Stimulated activated CD4-positive, alpha-beta T cell treated with anti-CD3 and anti-CD28 coated beads, TNF-alpha, amount 100 ng/mL, for 1 hour (primary cell): ENCODE measurements at places on chromosomes 5 and 9.

- no peak for DNase-seq
Observed at GRCh38 chr5:53201746-53202145, 92.2 kb upstream of the MOCS2 start.

GRCh38 chr5:98911280-98912040 is 17.3 kb downstream of the CHD1 start:
- DNase-seq = no peak

DNA sequence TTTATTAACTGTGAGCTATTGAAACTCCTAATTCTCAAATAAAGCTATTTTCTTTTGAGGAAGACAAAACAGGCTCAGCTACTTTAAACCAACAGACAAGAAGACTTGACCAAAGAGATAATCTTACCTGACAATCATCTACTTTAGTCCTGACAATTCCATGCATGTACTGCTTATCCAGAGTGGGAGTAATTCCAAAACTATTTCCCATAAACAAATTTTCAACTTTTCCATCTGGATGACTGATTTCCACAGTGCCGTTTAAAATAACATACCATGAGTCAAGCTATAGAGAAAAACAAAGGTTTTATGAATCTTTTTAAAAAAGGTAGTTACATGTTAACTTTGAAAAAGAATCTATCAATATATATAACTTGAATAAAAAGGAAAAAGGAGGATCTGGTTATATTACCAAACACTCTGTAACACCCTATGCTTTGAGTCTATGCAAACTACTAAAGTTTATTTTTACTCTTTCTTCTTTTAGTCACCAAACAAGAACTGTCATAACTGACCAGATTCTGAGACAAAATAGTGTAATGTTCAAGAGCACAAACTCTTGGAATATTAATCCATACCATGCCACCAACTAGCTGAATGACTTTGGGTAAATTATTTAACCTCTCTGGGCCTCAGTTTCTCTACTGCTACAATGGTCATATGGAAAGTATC is 129.7 kb downstream of the RAPGEF6 start:
- no peak for DNase-seq

DNA sequence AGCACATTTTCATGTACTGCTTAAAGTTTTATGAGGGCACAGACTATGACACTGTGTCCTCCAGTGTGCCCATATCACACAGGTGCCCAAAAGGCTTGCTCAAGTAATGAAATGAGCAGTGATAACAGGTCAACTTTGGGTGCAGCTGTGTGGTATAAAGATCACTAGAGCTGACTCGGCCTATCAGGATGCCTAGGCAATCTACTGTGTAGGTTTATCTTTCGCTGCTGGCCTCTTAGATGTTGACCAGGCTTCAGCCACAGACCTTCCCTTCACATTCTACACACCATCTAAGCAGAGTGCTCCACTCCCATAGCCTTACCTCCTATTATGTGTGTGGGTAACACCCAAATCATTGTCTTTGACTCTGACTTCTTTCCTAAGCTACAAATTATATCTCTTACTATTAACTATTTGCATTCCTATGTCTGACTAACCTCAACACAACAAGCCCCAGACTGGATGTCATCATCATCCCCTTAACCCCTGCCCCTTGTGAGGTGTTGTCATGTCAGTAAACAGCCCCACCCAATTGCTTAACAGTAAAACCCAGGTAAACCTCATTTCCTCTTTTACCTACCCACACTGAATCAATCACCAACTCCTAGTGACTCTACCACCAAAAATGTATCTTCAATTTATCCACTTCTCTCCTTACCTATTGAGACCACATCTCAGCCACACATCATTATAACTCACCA is 2.5 kb downstream of the SREK1IP1 start:
- no peak for DNase-seq

- no peak for DNase-seq
Observed at GRCh38 chr5:138148811-138149210, 9.6 kb upstream of the NME5 start.

DNA sequence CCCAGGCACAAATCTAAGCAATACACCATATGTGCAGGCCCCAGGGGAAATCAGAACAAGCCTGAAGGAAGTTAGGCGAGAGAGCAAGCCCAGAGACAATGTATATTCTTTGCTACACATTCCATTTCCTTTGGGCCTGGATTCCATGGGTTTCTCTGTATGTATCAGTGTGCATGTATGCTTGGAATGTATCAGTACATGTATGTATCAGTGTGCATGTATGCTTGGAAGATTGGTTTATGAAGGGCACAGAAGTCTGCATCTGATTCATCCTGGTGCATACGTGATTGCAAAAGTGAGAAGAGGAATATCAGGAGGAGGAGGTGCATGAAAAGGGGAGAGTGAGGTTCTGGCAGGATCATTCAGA is 232.6 kb upstream of the ANKRD55 start:
- DNase-seq = no peak

DNA sequence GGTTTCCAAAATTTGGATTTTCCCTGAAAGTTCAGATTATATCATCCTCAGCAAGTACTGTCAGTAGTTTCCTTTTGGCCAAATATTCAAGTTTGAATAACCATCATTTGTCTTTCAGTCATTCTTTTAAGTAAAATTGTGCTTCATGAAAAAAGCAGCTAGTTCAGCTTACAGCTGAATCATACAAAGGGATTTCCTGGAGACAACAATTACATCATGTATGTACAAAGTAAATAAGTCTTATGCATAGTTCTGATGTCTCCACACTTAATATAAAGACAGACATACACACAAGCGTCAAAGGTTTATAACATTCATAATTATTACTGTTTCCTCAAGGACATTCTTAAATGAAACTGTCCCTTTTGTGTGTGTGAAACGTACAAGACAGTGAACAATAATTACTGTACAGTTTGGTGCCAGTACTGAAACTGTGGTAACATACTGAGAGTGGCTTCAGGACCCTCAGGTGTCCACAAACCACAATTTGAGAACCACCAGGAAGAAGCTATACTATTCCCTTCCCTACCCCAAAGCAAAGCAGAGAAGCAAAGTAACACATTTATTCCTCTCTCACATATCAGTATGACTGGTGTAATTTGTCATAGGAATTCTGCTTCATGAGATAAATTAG is 746.6 kb downstream of the TAF11L14 start:
- DNase-seq = no peak

DNA sequence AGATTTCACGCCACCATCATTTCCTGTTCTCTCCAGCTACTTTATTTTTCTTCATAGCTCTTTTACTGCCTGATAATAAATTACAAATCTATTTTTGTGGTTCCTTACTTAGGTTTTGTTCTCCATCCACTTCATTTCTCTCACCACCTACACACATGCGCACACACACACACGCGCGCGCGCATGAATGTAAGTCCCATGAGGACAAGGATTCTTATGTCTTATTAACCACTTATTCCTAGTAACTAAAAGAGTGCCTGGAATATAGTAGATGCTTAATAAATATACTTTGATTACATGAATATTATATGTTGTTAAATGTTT is 116.5 kb downstream of the TRPM6 start:
- DNase-seq = no peak

DNA sequence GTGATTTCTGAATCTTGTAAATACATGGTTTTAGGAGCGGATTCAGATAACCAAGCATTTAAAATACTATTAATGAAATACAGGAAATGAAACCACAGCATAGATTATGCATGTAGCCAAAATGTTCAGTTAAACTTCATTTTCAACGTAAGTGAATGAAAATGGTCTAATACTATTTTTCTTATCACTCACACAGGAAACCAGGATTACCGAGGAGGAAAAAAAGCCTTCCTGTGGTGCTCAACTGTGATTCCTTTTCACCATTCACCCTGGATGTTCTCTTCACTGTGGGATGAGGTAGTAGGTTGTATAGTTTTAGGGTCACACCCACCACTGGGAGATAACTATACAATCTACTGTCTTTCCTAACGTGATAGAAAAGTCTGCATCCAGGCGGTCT is 83.4 kb upstream of the ZNF169 start:
- no peak for DNase-seq

- DNase-seq = no peak
Observed at GRCh38 chr9:99356512-99356971, 134.5 kb downstream of the SEC61B start.

DNA sequence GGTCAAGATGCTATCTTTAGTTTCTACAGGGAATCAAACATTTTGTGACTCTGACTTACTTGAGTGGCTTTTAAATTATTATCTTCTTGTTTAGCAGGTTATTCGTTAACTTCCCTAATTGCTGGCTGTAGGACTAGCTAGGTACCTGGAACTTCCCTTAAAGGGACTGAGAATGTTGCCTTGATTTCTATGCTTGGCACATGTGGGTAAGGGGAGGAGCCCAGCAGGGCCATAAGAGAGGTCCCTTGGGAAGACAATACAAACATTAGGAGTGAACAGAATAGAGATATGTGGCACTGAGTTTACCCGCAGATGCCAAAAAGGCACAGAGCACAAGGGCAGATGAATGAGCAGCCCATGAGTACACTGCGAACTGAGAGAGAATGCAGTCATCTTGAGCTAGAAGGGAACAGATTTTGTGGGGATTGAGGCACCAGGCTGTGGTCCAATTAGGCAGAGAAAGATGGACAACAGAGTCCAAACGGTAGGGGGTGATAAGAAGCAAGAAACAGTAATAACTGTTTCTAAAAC is 9.8 kb downstream of the CKMT2 start:
- DNase-seq = no peak
